Activated CD8-positive, alpha-beta memory T cell treated with anti-CD3 and anti-CD28 coated beads for 1 hour (primary cell): ENCODE measurements at places on chromosomes 4 and X.

DNA sequence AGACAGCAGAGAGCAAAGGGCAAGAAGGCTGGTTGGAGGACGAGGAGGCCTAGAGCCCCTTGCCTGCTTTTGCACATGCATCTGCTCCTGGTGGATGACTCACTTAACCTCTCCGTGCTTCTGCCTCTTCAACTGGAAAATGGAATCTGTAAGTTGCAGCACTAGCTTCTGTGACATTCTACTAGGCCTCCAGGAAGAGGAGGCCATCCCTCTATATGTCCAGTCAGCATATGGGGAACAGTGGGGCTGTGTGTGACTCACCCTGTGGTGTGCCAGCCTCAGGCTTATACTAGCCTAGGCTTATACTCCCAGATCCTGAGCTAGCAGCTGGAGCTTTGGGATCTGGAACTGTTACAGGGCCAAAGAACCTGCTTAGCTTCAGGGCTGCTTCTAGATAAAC, 36.0 kb downstream of the RTL9 start:
- no peak for DNase-seq

- no peak for DNase-seq
Observed at GRCh38 chr4:85210353-85210752, 243.9 kb upstream of the WDFY3 start.

GRCh38 chrX:110852180-110852579, 56.6 kb upstream of the CHRDL1 start:
- DNase-seq: no peak

DNA sequence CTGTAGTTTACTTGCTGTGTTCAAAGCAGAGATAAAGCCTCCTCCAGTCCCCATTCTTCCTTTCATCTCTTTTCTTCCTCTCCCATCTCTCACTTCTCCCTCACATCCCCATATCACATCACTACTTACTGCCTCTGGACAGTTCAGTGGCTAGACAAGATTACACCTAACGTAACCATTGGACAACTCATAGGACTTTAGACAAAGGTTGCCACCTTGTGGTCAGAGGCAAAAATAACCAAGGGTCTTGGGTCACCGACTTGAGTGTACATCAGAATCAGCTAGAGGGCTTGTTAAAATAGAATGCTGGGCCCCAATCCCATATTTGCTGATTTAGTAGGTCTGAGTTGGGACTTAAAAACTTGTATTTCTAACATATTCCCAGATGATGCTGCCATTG, 109.3 kb upstream of the DGKK start:
- DNase-seq: no peak

DNA sequence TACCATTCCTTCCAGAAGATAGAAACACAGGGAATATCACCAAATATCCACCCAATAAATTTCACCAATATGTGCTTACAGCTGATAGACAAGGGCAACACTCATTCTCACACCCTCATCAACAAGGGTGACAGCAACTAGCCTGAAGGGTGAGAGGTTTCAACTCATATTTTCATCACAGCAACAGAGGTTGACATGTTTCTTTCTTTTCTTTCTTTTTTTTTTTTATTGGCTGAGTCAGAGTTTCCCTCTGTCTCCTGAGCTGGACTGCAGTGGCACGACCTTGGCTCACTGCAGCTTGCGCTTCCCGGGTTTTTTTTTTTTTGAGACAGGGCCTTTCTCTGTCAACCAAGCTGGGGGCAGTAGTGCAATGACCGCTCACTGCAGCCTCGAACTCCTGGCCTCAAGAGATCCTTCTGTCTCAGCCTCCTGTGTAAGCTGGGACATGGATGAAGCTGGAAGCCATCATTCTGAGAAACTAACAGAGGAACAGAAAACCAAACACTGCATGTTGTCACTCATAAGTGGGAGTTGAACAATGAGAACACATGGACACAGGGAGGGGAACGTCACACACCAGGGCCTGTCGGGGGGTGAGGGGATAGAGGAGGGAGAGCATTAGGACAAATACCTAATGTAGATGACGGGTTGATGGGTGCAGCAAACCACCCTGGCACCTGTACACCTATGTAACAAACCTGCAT, 27.5 kb upstream of the ASMTL start:
- DNase-seq: no peak

GRCh38 chr4:77225022-77225421, 68.0 kb downstream of the CCNG2 start:
- no peak for DNase-seq

DNA sequence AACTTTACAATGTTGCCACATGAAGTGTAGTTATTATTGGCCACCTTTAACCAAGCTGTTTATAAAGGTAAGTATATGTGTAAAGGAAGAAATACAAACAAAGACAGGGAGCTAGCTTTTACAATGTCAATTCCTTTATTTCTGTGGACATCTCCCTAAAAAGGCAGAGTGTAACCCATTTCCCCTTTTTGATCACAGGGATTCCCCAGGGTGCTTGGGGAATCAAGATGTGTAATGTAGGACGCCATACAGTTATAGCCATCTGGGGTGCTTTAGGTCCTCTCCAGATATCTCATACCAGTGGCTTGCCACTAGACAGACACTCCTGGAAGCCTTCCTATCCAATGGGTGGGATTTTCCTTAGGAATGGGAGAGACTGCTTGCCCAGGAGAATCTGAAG, 4.2 kb upstream of the CUL4B start:
- DNase-seq: no peak

- DNase-seq: no peak
Observed at GRCh38 chrX:56798866-56799758, 70.1 kb downstream of the NBDY start.

GRCh38 chrX:120556251-120556650, 4.5 kb downstream of the CUL4B start:
- DNase-seq: no peak

DNA sequence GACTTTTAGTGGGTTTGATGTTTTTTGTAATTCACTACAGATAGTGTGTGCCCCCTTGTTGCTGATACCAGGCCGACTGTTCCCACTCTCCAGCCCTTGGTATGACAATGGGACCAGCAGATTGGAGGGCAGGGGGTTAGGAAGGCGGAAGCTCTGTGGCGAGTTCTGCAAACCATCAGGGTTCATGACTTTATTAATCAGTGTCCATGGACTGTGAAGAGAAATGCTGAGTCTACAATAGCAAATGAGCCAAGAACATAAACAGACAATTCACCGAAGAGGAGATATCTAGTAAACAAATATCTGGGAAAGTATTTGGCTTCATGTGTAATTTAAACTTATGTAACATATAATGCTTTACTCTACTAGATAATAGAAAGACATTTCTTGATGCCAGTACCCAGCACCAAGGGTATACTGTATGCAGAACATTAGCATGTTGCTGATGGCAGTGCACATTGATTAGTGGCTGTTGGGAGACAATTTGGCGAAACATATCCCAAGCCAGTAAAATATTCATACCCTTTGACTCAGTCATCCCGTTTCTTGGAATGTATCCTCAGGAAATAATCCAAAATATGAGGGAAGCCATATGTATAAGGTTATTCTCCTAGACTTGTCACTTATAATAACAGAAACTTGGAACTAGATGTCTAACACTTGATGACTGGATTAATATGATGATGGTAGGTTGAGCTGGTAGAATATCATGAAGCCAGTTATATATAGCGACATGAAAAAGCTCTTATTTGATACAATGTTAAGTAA, 169.4 kb downstream of the PTTG2 start:
- DNase-seq: no peak

GRCh38 chr4:154491341-154492271, at the start of gene DCHS2:
TSS of gene DCHS2 (minus strand) at chr4:154491799. CDS start at chr4:154491355, 444 bp downstream.
- DNase-seq: no peak

DNA sequence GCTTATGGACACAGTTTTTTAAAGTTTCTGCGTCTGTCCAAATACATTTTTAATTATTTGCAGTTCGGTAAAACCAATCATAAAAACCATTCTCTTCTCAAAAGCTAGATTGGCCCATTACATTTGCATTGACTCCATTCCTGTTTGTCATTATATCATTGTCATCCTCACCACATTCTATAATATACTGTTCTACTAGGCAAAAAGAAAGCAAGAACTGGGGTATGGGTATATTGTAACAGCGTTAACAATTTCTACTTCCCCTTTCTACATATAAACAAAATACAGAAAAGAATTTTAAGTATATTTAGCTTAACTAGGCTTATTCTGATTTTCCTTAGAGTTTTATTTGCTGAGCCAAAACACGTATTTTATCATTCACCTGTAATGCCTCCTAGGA, 91.8 kb downstream of the RAP1GDS1 start:
- DNase-seq: no peak

DNA sequence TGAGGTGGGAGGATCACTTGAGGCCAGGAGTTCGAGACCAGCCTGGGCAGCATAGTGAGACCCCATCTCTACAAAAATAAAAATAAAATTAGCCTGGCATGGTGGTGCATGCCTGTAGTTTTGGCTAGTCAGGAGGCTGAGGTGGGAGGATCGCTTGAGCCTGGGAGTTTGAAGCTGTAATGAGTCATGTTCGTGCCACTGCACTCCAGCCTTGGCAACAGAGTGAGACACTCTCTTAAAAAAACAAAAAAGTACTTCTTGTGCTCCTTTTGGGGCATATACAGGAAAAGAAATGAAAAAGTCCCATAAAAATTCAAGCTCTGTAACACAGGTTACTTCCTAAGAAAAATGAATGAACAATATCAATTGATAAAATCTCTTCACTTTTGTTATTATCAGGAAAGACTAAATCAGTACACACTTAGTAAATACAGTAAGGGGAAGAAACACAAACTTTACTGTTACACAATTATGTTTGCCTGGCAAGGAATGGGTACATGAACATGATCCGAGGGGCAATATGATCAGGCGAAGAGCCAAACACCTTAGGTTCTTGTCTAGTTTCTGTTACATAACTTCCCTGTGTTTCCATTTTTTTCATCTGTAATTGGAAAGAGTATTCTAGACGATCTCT, 46.9 kb downstream of the CCDC158 start:
- DNase-seq: no peak

DNA sequence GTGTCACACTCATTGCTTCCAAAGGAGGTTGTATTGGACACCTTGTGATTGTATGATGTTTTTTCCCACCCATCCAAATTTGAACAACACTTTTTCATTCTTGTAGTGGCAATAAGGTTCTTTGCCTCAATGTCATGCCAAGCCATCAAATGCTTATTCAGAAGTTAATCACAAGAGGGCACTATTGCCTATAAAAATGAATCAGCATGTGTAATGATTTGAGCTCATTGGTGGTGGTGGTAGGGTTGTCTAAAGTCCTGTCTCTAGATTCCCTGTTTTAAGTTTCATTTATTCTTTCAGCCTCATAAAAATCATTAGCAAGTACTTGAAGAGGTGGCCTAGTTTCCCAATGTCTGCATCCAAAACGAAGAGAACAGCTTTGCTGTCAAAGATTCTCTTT, 37.0 kb downstream of the IRS4 start:
- DNase-seq: no peak

- no peak for DNase-seq
Observed at GRCh38 chr4:87525636-87526295, 3.4 kb downstream of the SPARCL1 start.

- no peak for DNase-seq
Observed at GRCh38 chr4:139416073-139416673, 37.7 kb upstream of the RAB33B start.

- DNase-seq: no peak
Observed at GRCh38 chr4:94895081-94895480, 137.3 kb downstream of the BMPR1B start.
